NCI-H510A treated with DMSO at 0.1 percent for 48 hours (cell line): ENCODE measurements at places on chromosomes 1 and 21.

- DNase-seq, result no peak
Measured at GRCh38 chr21:15522148-15522547, 207.6 kb upstream of the USP25 start.

DNA sequence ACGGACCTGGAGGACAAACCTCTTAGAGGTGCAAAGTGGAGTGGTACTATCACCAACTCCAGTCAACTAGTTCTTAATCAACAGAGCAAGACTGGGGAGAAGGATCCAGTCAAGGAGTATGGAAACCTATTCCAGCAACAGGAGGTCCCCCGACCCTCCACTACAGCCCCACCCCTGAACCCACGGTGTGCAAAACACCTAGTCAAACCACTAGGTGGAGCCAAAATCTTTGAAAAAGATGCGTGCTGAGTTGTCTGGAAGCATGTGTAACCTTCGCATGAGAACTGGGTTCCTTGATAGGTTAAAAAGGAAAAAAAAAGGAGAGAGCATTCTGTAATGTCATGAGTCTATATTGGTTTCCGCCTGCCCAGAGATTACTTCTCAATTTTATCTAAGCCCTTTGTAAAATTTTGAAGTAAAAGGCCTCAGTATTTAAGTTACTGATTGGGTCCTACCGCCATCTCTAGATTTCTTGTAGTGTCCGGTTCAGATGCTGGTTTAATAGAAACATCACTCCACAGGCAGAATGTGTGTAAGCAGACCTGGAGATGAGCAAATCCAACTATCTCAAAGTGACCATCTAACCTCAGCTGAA, 81.9 kb upstream of the HAO2 start:
- DNase-seq, result peak; percentile 69

GRCh38 chr21:38503583-38503982, 5.3 kb upstream of the ERG start:
- no peak for DNase-seq

DNA sequence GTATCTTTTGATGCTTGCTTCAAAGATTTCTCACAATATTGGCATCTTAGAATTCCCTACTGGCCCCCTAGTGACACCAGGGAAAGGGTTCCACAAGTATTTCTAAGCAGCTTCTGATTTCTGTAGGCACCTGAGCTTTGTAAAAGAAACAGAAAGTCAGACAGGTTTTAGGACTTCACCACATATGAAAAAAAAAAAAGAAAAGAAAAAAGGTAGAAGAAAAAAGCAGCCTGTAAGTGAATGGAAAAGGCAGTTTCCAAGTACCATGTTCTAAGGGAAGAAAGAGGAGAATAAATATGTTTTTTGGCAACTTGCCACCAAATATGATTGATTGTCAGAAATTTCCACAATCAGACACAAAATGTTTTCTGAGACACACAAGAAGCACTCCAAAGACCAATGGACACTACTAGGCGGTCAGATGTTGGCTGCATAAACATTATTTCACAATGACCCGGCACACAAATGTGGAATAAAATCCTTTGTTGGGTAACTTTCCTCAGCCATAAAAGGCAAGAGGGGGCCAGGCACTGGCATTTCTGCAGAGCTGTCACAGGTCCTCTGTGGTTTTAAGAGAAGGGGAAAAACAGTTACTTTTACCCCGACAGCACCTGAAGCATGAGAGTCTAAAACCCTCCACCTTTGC, 12.7 kb upstream of the CPLANE2 start:
- peak; percentile 84 for DNase-seq

- DNase-seq, result no peak
Measured at GRCh38 chr1:228405200-228405978, 1.2 kb downstream of the TRIM11 start.

GRCh38 chr1:205335692-205336091, 14.1 kb upstream of the NUAK2 start:
- DNase-seq, result peak; percentile 83

GRCh38 chr21:44892536-44893277, 19.2 kb upstream of the PTTG1IP start:
- DNase-seq, result no peak

- DNase-seq, result no peak
Measured at GRCh38 chr1:151501474-151501873, 9.7 kb upstream of the CGN start.

GRCh38 chr1:116415699-116416533, 42.9 kb downstream of the ATP1A1 start:
- no peak for DNase-seq

DNA sequence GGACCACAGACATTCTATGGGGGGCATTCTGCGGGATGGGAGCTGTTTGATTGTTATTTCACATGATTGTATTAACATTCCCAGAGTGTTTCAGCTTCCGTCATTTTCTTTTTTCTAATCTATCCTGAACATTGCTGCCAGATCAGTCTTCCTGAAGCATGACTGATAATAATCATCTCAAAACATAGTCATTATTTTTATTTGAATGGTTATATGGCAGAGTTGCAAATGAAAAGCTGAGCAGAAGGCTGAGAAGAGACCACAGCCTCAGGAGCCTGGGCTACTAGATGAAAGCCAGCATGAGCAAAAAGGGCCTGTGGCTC, 109.0 kb downstream of the ERG start:
- no peak for DNase-seq

DNA sequence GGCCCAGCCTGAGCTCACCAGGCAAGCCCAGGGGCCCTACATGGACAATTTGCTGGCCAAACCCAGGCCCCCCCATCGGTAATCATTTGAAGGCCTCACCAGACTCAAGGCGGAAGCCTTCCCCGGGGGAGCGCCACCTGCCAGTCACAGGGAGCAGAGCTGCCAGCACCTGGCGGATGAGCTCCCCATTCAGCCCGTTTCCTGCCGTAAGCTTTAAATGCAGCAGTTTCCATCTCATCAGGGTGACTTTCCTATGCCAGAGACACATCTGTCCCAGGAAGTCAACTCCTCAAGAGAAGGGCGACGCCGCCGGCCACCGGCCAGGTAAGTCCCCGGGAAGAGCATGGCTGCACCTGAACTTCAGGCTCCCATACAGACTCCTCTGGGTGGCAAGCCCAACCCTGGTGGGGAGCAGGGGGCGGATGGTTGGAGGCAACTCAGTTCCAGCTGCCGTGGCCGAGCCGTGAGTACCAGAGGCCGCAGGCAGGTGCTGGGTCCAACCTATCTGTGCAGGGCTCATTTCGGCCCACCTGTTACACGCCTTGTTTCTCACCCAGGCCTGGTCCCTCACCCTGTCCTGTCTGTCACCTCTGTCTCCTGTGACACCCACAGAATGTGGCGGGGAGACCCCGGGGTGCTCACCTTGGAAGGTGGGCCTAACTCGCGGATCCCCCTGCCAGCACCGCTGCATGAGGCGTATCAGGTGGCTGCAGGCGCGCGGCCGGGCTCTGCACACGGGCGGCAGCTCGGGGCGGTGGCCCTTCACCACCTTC, 20.7 kb downstream of the RIPK4 start:
- DNase-seq, result no peak

GRCh38 chr1:162003061-162003829, 20.4 kb downstream of the OLFML2B start:
- DNase-seq, result no peak

GRCh38 chr1:15762546-15762945, 4.0 kb downstream of the FBLIM1 start:
- no peak for DNase-seq

DNA sequence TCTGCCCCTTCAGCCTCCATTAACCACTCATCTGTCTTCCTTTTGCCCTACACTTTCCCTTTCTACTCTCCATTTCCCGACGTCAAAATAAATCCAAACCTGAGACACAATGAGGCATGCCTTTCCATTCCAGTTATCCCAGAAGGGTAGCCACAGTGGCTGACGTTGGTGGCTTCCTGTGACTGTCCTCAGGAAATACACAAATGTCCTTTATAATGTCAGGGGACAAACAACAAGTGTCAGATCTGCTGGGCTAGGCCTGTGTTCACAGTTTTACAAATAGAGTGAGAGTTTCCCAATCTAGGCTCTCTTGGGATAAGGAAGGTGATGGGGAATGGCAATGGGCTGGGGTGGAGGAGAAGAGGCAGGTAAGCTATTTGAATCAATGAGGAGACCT, 135.3 kb downstream of the BRINP2 start:
- no peak for DNase-seq

DNA sequence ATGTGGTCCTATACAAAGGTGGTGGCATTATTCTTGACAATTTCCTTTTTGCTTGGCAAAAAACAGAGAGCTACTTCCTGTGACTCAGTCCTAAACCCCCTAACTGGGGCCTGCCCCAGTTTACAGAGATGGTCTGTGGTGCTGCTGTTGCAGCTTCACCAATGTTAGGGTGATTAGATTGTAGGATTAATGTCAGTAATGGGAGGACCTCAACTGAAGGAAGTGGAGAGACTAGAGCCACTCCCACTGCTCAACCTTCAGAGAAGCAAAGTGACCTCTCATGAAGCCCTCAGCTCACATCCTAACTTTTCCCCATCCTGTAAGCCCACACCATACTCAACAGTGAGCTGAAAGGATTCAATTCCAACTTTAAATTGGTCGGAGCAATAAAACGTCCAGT, 3.6 kb downstream of the S100A6 start:
- DNase-seq, result no peak

DNA sequence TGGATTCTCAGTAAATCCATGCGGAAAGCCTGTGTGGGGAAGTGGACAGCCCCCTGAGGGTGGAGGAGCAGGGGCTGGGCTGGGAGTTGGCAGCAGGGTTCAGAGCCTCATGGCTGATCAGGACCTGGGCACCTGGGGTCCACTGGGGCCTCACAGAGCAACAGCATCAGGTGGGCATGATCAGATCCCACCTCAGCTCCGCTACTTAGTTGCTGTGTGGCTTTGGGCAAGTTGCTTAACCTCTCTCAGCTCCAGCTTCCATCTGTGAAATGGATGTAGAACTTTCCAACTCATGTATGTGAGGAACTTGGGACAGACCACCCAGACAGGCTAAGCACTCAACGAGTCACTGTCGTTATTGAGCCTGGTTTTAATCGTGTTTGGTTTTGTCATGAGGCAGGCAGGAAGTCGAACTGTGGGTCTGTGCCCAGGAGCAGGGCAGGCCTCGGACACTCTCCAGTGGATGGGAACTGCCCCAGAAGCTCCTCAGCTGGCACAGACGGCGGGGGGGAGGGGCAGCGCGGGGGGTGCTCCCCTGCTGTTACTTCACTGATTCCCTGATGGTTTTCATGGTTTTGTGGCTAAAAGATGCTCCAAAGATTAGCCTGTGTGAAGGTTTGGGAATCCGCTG, 155.8 kb upstream of the TMEM51 start:
- no peak for DNase-seq

DNA sequence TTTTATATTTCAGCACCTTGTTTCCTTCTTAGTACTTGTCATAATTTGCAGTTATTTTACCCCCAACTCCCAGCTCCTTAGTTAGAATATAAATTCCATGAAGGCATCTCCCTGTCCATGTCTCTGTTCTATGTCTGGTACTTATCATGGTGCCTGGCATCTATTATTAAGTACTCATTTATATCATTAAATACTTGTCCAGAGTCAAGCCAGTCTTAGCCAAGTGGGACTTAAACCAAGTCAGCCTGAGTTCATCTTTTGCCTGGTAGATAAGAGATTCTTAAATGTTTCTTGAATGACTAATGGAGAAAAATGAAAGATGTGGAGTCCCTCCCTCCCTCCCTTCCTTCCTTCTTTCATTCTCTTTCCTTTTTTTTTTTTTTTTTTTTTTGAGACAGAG, 9.4 kb downstream of the SLC25A44 start:
- DNase-seq, result no peak

GRCh38 chr1:149931212-149931790, 3.7 kb upstream of the SF3B4 start:
- no peak for DNase-seq

- DNase-seq, result no peak
Measured at GRCh38 chr1:233252441-233252840, 43.1 kb downstream of the PCNX2 start.

GRCh38 chr1:40256401-40257084, 1.5 kb upstream of the ZMPSTE24 start:
- no peak for DNase-seq

DNA sequence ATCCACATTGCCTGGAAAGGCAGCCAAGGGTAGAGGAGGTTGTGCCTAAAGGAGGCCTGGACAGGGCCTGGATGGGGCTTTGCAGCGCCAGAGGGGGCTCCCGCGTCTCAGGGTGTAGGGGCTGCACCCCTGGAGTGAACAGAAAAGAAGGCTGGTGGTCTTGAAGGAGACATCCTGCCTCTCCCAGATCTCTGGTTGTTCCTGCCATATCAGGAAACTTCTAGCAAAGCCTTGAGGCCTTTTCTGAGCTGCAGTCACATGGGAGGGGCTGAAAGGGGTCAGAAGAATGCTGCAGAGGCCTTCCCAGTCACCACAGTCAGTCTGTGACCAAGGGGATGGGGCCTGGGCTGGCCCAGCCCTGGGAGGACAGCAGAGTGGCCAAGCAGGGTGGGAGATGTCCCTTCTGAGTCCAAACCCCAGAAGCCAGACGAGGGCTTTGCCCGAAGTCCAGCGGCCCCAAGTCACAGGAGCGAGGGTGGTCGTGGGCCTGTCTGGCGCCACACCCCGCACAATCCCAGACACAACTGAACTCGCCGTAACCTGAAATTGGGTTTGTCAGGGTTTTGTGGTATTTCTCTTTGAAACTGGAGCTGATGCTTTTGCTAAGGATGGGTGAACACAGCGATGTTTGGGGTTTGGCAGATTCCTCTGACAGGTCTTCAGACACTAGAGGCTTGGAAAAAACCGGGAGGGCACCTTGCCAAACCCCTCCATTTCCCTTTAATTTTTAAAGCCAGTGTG, 29.6 kb downstream of the SIM2 start:
- no peak for DNase-seq

DNA sequence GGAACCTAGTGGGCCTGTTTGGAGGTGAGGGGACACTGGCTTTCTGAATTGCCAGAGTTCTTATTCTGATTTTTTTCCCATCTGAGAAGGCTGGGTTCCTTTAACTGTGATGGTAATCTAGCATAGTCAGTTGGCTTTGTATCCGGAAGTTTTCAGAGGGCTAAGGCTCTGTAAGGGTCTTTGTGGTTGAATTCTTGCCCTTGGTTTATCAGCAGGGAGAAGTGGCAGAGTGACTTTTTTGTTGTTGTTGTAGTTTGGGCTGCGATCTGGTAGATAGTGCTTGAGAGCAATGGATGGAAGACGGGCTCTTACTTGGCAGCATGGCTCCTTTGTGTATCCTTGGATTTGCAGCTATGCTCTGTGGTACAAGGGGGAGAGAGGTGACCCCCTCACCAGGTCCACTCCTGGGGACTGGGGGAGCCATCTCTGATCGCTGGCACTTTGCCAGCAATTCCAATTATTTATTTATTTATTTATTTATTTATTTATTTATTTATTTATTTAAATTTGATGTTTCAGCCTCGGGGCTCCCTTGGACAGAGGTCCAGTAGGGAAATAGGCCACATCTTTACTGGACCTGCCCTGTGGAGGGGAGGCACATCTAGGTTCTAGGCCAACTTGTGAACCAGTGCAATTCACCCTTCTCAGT, 18.5 kb downstream of the TCP10L start:
- no peak for DNase-seq

- no peak for DNase-seq
Measured at GRCh38 chr1:30446095-30446494, 277.3 kb downstream of the MATN1 start.
